Right atrium auricular region (tissue), 2 donors: ENCODE measurements at places on chromosomes 4 and X. TPM values are rescaled to one million over a fixed set of nuclear protein-coding genes. Genes with fewer than 3 reads are reported as not detected.

DNA sequence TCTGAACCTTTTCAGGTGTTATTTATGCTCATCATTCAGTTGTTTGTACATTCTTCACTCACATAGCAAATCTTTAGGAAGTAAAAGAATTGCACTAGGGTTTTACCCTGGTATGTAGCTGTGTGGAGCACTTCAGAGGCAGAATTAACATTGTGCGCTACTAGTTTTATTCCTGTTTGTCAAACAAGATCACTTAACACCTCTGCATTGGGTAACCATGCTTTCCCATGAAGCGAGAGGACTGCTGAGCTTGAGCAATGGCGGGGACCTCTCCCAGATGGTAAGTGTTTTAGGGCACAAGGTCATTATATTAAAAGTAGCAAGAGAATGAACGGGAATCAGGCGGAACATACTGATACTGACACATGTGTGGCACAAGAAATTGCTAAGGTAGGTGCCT lies 59.2 kb downstream of the SHROOM3 start:
- no peak for DNase-seq

DNA sequence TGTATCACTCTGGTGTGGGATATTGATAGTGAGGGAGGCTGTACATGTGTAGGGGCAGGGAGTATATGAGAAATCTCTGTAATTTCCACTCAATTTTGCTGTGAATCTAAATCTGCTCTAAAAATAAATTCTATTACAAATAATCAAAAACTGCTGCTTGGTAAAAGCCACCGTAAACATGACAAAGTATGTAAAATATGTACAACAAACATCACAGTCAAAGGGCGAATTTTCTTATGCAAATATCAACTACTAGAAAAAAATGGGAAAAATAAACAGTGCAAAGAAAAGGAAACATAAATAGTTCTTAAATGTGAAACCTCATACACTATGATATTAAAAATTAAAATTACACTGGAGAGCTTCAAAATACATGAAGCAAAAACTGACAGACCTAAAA lies 105.1 kb upstream of the DCLK2 start:
- DNase-seq = no peak

- DNase-seq = no peak
These were observed 3.9 kb upstream of the SAT1 start for GRCh38 chrX:23779025-23779424.

GRCh38 chr4:156999175-156999517 lies 27.5 kb upstream of the PDGFC start:
- no peak for DNase-seq

- no peak for DNase-seq
These were observed 2.1 kb upstream of the STS start for GRCh38 chrX:7145454-7145853.

GRCh38 chrX:110146521-110146920 lies 143.6 kb downstream of the TMEM164 start:
- DNase-seq = no peak

GRCh38 chr4:186161138-186161537 lies 30.2 kb upstream of the CYP4V2 start:
- no peak for DNase-seq

- DNase-seq = no peak
These were observed 5.3 kb downstream of the SLAIN2 start for GRCh38 chr4:48346594-48346993.

DNA sequence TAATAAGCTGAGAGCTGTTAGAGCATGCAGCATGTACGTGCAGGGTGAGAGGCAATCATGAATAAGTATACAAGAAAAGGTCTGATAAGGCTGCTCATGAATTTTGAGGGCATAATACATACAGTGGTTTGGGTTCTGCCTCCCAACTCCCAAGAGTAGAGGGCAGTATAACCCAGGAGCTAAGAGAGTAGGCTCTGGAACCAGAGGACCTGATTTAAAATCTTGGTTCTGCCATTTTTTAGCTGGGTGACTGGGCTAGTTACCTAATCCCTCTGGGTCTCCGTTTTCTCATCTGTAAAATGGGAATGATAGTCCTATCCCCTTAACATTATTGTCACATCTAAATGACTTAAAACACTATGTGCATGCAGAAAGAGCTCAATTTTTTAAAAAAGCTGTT lies 85.3 kb downstream of the LNX1 start:
- no peak for DNase-seq

- no peak for DNase-seq
These were observed 67.0 kb downstream of the SLC7A11 start for GRCh38 chr4:138174981-138175794.

- DNase-seq = no peak
These were observed 661 bp downstream of the SPIN4 start for GRCh38 chrX:63350465-63350877.

DNA sequence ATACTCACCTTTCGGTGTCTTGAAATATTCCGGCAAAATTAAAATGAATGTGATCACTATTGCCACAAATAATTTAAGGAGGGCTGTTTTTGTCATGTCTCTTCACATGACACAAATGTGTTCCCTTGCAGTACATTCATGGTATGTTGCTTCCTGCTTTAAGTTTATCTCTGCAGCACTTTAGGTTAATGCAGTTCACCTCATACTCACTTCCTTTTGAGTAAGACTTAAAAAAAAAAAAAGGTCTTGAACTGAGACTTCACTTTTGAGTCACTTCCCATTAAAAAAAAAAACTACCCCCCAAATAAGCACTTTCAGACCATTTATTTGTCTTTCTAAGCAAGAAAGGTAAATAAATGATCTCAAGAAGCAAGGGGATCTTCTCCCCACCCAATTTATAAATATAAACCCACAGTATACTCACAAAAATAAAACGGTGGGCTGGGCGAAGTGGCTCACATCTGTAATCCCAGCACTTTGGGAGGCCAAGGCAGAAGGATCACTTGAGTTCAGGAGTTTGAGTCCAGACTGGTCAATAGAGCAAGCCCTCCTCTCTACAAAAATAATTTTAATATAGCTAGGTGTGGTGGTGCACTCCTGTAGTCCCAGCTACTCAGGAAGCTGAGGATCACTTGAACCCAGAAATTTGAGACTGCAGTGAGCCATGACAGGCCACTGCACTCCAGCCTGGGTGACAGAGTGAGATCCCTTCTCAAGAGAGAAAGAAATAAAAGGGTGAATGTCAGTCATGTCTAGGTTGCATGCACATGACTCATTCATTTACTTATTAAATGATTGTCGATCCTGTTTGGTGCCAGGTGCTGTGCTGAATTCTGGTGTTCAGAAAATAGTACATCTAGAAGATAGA lies at the start of gene TMEM156:
Gene TMEM156, minus strand, starts transcription at position 192 of the 868 bp plus-strand sequence. Its CDS starts 96 bp downstream, at position 96.
- DNase-seq = no peak

NWD2 gene
- 0.07 TPM for total RNA-seq

TRPC3 gene
- total RNA-seq = 0.63 TPM

RIPPLY1 gene
- not detected for total RNA-seq

UBA6 gene
- total RNA-seq = 22.4 TPM

TREX2 gene
- not detected for total RNA-seq

MAP7D2 gene
- 0.24 TPM for total RNA-seq

IL2RG gene
- 4.2 TPM for total RNA-seq

TMPRSS11F gene
- total RNA-seq = not detected

FOXR2 gene
- total RNA-seq = not detected

CXorf49 gene
- total RNA-seq = not detected

MAGEA4 gene
- total RNA-seq = not detected

SH3D19 gene
- 118 TPM for total RNA-seq
